ENCODE measurements at places on chromosomes 11 and 22. TPM values are rescaled to one million over a fixed set of nuclear protein-coding genes. Genes with fewer than 3 reads are reported as not detected.

Gene VSIG10L2
- not detected for total RNA-seq

Gene APLNR
- not detected for total RNA-seq

Gene LTO1
- 30.5 TPM for total RNA-seq

Gene TMPRSS13
- total RNA-seq = not detected

Gene ANKK1
- total RNA-seq = not detected
